ENCODE measurements at places on chromosomes 3 and 15.

- DNase-seq: no peak
Measured at GRCh38 chr15:29550834-29551465, 271.3 kb downstream of the TJP1 start.

DNA sequence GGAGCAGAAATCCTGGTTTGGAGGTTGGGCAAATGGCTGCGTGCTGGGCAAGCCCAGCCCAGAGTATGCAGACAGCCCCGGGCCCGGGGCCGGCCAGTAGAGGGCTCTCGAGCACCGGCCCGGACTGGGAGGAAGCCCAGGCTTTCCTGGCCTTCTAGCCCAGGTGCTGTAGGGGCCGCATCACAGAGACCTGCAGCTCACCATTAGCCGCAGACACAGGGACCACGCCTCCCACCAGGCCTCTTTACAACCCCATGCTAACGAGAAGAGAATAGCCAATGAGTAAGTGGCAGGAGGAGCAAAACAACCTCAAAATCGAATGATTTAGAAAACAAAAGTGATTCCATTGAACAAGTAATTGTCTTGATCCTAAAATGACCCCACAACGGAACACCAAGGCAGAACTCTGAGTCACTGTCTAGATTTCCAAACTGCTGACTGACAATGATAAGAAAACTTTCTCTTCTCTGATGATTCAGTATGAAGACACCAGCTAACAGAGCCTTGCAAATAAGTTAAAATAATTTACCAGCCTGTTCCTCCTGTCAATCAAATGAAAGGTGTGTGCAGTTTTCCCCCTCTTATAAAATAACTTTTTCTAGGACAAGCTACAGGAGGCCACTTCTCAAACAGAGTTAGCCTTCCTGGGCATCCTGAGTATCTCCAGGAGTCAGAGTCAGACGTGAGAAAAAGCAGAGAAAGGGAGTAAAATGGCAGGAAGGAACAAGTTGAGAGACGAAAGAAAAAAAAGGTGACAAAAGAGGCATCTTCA, 102.2 kb downstream of the DGKG start:
- DNase-seq: peak; percentile 64

DNA sequence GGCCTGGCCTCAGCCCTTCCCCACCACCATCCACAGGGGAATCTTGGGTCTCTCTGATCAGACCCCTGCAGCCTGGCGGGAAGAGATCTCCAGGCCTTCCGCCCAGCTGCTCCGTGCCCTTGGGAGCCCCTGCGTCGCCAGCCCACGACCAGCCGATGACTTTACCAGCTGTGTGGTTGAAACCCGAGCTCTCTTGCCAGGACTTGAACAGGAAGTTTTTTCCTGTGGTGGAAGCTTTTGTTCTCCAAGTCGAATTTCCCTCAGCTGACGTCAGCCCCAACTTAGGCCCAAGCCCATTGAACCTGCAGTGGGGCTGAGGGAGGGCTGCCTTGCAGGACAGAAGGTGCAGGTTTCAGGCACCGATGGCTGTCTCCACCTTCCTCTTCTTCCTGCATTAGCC, 51.7 kb upstream of the SMAD3 start:
- DNase-seq: no peak

DNA sequence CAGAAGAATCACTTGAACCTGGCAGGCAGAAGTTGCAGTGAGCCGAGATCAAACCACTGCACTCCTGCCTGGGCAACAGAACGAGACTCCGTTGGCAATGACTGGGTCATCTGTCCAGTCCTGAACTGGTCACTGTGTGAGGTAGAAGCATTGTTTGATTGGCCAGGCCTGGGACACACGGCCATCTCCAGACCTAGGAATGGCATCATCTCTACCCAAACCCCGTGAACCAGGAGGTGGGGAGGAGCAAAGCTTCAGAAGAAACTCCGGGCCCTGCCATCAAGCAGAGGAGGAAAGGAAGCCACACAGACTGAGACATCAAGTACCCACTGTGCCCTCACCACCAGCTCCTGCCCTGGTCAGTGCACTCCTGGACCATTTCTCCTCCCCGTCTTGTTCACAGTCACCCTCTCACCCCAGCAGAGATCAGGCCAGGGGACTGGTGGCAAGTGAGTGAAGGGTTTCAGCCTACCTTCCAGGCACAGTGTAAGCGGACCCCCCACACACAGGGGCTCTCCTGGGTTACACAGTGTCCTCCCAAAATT, 31.6 kb downstream of the GOLGA6L2 start:
- DNase-seq: no peak

GRCh38 chr15:87537295-87537694, 719.2 kb downstream of the NTRK3 start:
- no peak for DNase-seq
